Activated CD8-positive, alpha-beta memory T cell treated with anti-CD3 and anti-CD28 coated beads for 48 hours (primary cell): ENCODE measurements at places on chromosomes 5 and 9.

GRCh38 chr5:60350794-60351193 is 349.2 kb downstream of the DEPDC1B start:
- no peak for DNase-seq

DNA sequence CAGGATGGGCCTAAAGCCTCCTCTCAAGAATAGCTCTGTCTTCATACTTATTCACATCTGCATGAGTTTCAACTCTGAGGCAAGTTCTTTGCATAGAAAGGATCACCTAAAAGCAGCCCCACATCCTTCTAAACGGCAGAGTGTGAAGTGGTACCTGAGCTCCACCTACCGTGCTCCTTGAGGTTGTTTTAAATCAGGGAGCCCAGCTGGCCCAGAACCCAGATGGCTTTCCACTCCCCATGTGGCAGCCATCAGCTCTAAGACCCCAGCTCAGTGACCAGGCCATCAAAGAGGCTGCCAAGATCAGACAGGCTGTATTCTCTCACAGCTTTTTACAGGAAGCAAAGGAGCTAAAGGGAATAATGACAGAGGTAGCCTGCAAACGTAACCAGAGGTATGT is 299.3 kb downstream of the RASEF start:
- no peak for DNase-seq

DNA sequence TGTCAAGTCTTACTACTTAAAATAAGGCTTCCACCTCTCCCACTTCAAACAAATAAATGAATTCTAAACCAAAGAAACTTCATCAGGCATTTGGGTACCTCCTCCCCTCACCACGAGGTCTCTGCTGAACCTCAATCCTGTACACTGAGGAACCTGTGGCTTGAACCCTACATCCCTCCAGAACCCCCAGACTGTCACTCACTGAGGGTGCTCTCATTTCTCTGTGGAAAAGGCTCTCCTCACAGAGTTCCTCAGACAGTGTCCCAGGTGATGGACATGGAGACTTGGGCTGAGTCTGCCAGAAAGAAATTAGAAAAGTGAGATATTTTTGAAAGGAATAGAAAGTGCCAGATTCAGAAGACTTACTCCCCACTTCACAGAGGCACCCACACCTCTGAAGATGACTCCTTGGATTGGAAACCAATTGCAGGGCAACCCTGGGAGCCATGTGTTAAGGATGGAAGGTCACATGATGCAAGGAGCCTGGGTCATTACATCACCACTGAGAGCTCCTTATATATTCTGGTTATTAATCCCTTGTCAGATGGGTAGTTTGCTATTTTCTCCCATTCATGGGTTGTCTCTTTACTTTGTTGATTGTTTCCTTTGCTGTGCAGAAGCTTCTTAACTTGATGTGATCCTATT is 19.8 kb downstream of the MLANA start:
- no peak for DNase-seq

- no peak for DNase-seq
These were observed 744.9 kb downstream of the TAF11L14 start for GRCh38 chr5:18379189-18379588.

GRCh38 chr5:178429156-178429468 is 161.1 kb downstream of the COL23A1 start:
- DNase-seq: no peak

GRCh38 chr5:80246995-80247729 is 8.7 kb downstream of the SERINC5 start:
- no peak for DNase-seq

GRCh38 chr9:34510497-34511468 is 12.0 kb downstream of the ENHO start:
- DNase-seq: no peak

DNA sequence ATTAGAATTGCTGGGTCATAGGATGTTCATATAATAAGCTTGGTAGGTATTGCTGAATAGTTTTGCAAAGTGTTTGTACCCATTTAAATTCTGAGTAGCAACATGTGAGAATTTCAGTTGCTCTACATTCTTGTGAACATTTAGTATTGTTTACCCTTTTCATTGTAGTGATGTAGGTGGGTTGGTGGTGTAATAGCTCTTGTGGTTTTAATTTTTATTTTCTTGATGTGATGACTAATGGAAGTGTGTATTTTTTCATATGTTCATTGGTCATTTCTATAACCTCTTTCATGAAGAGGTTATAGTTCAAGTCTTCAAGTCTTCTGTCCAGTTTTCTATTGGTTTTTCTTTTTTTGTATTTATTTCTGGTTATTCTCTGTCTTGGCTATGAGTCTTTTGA is 34.4 kb downstream of the RASA1 start:
- DNase-seq: no peak
